T-helper 17 cell (primary cell): ENCODE measurements at places on chromosomes 13 and 19.

GRCh38 chr13:40371531-40372125, 294.8 kb downstream of the FOXO1 start:
- DNase-seq = no peak

DNA sequence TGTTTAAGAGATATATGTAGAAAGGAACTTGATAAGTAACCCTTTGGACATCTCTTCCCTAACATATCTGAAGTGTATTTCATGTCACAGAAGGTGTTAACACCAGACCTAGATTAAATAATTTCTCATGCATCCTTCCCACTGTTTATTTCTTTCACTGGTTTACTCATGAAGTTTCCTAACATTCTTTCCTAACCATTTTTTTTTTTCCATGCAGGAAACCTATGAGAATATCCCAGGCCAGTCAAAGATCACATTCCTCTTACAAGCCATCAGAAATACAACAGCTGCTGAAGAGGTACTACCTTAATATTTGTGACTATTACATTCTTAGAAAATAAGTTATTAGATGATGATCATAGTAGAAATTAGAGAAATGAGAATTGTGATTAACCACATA, 28.8 kb downstream of the IPO5 start:
- DNase-seq = no peak

GRCh38 chr13:85216576-85216975, 582.6 kb downstream of the SLITRK6 start:
- DNase-seq = no peak

- no peak for DNase-seq
Observed at GRCh38 chr19:13840305-13841085, 36.4 kb upstream of the NANOS3 start.

DNA sequence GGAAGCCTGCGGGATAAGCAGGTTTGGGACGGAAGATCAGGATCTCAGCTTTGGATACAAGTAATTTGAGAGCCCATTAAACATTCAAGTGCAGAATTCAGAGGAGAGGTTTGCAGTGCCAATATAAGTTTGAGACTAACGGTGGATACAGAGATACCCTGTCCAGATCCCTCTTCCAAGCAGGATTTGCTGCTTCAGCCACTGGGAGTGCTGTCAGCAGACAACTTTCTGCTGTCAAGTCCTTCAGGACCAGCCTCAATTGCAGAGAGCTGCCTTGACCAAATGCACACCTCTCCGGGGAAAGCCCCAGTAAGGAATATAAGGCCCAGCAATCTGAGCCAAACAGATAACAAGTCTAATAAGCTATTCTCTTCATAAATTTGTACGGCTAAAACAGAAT, 46.1 kb upstream of the ZNF780A start:
- DNase-seq = no peak

DNA sequence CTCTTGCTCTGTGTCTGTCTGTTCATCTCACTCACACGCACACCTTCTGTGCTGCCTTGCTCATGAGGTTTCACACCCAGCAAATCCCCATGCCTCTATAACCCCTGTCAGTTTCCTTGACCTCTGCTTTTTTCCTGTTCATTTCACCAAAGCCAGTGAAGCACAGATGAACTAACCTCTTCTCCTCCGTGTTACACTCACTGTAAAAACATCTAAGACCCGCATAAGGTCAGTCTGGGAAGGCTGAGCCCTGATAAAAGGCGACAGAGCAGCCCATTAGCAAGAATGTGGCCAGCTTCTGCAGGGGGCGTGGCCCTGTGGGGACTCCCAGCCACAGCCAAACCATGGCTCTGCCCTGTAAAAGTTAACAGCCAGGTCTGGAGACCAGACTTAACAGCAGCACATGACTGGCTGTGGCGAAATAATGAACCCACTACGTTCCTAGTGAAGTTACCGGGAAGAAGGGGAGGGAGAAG, 42.8 kb upstream of the NPAS1 start:
- DNase-seq = no peak

DNA sequence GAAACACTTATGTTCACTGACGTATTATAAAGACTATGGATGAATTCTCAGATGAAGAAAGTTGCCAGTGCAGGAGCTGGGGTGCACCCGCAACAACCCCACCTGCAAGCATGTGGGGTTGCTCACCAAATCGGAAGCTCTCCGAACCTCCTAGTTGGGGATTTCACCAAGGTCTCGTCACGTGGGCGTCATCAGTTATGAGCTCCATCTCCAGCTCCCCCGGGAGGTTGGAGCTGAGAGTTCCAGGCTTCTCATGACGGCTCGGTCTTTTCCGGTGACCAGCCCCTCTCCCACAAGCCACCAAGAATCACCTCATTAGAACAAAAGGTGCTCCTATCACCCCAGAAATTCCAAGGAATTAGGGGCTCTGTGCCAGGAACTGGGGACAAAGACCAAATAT, 46.1 kb upstream of the TUBGCP3 start:
- DNase-seq = no peak

DNA sequence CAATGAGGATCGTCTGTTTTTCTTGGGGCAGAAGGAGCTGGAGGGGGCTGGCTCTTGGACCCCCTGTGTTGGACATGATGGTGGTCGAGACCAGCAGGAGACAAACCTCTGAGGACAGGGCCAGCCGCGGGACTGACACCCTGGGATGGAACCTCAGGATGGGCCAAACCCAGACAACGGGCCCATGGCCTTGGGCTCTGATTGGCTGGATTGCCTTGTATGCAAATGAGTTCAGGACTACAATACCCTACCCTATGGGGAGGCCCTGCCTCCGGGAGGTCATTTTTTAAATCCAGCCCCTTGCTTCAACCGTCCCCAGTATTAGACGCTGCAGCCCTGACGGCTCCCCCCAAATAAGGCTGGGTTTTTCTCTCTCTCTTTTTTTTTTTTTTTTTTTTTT, 22.0 kb downstream of the SLC5A5 start:
- DNase-seq = no peak

DNA sequence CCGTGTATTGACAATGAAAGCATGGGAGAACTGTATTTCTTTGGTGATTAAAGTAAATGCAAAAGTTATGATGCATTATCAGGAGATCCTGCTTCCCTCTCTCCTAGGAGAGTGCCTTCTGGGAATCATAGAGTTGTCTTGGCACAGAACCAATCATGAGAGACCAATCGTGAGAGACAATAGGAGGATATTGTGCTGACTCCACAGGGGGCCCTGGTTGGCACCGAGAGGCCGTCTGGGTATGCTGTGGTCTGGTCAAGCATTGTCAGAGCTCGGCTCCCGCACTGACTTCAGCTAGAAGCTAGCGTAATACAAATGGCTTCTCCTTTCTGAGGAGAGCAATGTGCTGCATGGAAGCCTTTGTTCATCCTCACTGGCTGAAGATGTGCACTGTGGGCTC, 131.5 kb upstream of the GJB6 start:
- no peak for DNase-seq
